SHP77 (cell line): ENCODE measurements at places on chromosomes 5 and 9.

DNA sequence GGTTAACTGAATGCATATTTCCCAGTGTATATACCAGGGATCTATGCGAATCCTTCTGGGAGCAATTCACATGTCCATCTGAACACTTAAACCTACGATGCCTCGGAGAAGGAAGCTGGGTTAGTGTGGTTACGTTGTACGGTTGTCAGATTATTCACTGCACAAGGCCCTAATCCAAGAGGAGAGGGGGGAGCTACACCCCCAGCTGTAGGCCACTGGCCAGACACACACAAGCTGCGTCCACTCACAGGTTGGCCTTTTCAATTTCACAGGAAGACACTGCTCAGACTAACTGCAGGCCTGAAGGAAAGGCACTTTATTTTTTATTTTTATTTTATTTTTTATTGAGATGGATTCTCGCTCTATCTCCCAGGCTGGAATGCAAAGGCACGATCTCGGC, 184.5 kb upstream of the GNA14 start:
- no peak for DNase-seq

DNA sequence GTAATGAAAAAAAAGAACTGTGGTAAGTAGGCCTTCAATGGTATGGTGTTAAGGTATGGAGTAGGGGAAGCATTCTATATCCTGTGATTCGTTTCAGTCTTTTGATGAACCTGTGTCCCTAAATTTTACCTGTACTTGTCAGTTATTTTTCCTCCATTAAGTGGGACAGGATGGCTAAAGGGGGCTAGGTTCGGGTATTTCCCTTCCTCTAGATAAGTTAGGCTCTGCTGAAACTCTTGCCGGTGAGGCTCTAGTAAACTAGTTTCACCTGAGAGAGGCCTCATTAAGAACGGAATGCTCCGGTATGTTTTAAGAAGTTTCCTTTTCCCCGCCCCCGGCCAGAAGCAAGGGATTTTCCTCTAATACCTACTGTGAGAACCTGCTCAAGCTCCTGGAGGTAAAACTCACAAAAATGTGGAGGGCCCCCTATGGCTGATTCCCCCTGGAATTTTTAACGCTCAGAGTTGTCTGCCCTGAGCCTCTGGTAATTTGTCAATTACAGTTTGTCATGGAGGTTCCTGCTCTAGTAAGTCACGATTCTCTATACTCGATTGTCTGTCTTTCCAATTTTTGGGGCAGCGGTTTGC, 87.7 kb downstream of the MACIR start:
- DNase-seq: no peak

- DNase-seq: no peak
Measured at GRCh38 chr9:87112656-87113055, 165.3 kb upstream of the GAS1 start.

GRCh38 chr5:133967698-133968203, 674 bp downstream of the C5orf15 start:
- no peak for DNase-seq

- DNase-seq: no peak
Measured at GRCh38 chr9:69585571-69585970, 86.6 kb downstream of the APBA1 start.

- no peak for DNase-seq
Measured at GRCh38 chr9:108039493-108039892, 549.9 kb upstream of the KLF4 start.

- no peak for DNase-seq
Measured at GRCh38 chr9:135664266-135664665, 1.2 kb downstream of the LCN9 start.

DNA sequence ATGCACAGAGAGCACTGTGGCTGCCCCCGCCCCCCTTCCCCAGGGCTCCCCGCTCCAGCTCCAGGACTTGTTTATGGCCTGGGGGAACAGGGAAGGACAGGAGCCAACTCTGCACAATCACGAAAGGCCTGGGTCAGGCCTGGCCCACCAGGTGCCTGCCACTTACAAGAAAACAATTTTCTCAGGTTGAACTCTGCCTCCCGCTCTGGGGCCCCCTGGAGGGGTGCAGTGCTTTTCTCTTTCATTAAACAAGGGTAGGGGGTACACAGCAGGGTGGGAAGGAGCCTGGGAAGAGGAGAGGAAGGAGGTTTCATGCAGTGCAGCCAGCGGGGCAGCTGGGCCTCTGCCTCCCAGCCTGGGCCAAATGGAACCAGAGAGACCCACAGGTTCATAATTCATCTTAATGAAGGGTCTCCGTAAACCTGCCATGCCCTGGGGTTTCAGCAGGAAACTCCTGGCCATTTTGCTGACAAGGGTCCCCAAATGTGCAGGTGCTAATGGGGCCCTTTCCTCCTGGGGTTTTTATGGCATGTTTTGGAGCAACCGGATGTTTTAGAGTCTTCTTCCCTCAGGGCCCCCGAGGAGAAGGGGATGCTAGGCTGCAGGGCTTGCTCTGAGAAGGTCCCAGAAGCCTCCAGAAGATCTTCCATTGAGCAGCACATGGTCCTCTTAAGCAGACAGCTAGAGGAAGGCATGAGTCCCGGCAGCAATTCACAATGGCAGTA, 219.8 kb downstream of the SLIT3 start:
- DNase-seq: no peak

GRCh38 chr9:108663422-108663821, 192.4 kb downstream of the ACTL7B start:
- no peak for DNase-seq

GRCh38 chr9:111715471-111715870, 54.1 kb downstream of the GNG10 start:
- DNase-seq: no peak

GRCh38 chr5:178995341-178995690, 196 bp upstream of the GRM6 start:
- DNase-seq: no peak

DNA sequence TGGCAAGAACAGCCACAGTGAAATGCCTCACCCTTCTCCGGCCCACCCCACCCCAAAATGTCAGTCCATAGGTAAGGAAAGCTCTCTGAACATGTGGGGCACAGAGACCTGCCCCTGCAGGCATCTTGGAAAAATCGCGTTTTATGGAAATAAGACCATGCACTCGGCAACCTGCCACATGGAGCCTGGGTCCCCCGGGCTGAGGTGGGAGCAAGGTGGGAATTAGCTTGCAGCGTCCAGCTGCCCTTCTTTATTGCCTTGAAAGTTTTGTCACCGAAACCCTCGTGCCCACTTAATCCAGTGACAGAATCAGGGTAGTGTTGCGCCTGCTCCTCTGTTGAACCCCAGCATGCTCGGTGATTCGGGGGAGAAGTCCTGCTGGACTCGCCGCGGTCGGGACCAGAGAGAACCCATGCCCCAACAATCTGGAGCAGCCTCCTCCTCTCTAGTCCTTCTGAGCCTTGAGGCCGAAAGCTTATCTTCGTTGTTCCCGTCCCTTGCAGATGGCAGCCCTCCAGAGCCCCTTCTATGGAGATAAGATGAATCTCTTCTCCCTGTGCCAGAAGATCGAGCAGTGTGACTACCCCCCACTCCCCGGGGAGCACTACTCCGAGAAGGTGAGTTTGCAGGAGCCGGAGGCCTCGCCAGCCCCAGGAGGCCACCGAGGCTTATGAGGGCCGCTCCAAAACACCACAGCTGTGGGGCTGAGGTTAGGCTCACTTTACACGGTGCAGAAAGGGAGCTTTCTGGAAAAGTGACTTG, 67.9 kb downstream of the PSMB7 start:
- no peak for DNase-seq

- DNase-seq: peak; percentile 36
Measured at GRCh38 chr9:132160802-132161742, 786 bp upstream of the NTNG2 start.

DNA sequence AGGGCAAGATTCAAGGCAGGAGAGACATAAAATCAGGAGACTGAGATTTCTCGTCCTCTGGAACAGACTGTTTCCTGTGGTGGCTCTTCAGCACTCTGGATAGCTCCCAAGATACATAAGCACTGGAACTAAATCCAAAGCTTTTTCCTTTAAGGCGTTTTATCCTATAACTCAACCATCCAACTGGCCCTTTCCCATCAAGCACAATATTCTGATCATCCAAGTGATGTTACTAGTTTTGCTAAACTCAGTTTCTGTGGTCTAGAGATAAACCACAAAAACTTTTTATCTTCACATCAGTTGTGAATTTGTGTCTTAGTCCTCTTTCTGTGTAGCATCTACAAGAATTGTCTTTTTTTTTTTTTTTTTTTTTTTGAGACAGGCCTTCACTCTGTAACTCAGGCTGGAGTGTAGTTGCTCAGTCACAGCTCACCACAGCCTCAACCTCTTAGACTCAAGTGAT, 299.4 kb downstream of the COX7C start:
- no peak for DNase-seq
